ENCODE measurements at places on chromosomes 5 and 9. TPM values are rescaled to one million over a fixed set of nuclear protein-coding genes. Genes with fewer than 3 reads are reported as not detected.

- no peak for DNase-seq
Observed at GRCh38 chr9:109270971-109271925, 49.6 kb downstream of the EPB41L4B start.

Gene HTR4
- total RNA-seq: 0.29 TPM

Gene DAP
- 82.7 TPM for total RNA-seq

- no peak for DNase-seq
Observed at GRCh38 chr5:58934629-58935097, 351.8 kb downstream of the RAB3C start.

GRCh38 chr9:134742822-134743535 is 101.4 kb downstream of the COL5A1 start:
- DNase-seq: no peak
